ENCODE measurements at places on chromosomes 3 and 15.

GRCh38 chr3:152282813-152283212 is 14.1 kb downstream of the MBNL1 start:
- no peak for DNase-seq

DNA sequence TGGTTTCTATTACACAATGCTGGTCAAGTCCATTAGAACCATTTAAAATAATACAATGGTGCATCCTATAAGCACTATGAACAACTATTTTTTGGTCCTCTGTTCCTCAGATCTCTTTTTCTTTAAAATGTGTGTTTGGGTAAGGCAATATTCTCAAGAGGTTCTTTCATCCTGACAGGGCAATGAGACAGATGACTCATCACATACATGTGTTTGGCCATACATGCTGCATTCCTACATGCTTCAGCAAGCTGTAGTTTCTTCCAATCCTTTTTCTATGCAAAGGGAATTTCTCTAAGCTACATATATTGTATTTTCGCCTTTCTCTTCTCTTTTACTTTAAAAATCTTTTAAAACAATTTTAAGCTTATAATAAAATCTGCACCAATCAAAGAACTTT is 52.7 kb downstream of the OTOL1 start:
- DNase-seq: no peak

GRCh38 chr15:41936155-41936554 is 36.2 kb downstream of the EHD4 start:
- DNase-seq: no peak

DNA sequence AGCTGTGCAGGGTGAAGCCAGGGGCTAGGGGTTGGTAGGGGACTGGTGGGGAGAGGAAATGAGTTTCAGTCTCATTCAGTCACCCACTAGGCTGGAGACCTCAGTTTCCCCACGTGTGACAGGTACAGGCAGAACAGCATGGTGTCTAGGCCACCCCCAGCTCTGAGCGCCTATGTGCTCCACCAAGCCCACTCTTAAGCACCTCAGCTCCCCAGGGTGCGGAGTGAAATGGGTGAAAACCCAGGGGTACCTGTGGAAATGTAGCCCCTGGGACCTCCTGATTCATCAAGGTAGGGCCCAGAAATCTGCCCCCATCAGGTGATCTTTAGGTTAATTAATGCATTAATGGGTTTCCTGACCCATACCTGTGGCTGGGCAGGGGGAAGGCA is 3.7 kb downstream of the ATP2B2 start:
- no peak for DNase-seq

- DNase-seq: no peak
Observed at GRCh38 chr3:118628704-118629341, 405.8 kb downstream of the IGSF11 start.

- no peak for DNase-seq
Observed at GRCh38 chr3:30602946-30603345, 3.5 kb upstream of the TGFBR2 start.

GRCh38 chr3:69675786-69676530 is 63.3 kb upstream of the MITF start:
- DNase-seq: no peak

DNA sequence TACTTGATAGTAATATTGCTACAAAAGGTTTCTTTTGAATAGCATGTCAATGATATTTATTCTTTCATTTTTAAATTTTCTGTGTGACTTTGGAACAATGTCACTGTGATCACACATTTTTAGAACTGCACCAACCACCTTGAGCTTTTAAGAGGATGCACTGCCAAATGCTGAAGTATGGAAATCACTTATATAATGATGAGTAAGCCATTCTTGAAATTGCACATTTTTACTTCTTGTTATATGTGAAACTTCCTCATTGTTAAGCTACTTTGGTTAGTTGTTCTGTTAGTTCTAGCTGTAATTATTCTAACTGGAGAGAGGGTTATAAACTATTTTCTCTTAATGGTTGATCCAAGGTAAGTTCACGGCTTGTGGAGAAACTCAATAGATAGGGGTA is 547.5 kb downstream of the ZIC1 start:
- no peak for DNase-seq

DNA sequence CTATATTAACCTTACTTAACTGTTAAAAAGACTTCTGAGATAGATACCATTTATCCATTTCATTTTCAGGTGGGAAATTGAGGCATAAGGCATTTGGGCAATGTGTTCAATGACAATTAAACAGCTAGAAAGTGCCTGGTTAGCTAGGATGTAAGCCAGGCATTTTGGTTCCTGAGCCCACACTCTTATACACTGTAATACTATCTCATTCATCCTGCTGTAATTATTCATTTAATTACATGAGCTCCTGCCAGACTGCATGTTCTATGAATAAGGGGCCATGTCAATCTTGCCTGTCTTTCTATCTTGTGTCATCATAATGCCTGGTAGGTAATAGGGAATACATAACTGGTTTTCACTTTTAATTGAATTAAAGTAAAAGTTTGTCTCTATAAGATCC is 74.0 kb downstream of the RBMS3 start:
- no peak for DNase-seq

GRCh38 chr3:4309491-4310128 is 6.4 kb downstream of the SETMAR start:
- DNase-seq: no peak

- no peak for DNase-seq
Observed at GRCh38 chr3:43747641-43748040, 56.9 kb downstream of the ABHD5 start.

- no peak for DNase-seq
Observed at GRCh38 chr3:30752970-30753369, 141.5 kb downstream of the GADL1 start.

DNA sequence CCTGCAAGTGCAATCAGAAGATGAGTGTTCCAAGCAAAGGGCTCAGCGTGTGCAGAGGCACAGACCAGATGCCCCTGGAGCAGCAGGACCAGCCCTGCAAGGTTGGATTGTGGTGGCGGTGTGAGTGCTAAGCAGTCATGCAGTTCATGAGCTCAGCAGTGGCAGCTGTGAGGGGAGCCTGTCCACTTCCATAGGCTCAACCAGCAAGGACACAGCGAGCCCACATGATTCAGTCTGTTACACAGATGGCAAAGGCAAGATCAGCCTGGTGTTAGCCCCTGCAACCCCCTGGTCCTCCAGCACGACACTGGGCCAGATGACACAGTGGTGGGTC is 95.9 kb upstream of the PRR23E start:
- no peak for DNase-seq

- peak; percentile 29 for DNase-seq
Observed at GRCh38 chr3:3799173-3800079, at the start of gene LRRN1. Gene LRRN1 (plus strand): TSS chr3:3799431. CDS start chr3:3844642, 45,211 bp downstream.

DNA sequence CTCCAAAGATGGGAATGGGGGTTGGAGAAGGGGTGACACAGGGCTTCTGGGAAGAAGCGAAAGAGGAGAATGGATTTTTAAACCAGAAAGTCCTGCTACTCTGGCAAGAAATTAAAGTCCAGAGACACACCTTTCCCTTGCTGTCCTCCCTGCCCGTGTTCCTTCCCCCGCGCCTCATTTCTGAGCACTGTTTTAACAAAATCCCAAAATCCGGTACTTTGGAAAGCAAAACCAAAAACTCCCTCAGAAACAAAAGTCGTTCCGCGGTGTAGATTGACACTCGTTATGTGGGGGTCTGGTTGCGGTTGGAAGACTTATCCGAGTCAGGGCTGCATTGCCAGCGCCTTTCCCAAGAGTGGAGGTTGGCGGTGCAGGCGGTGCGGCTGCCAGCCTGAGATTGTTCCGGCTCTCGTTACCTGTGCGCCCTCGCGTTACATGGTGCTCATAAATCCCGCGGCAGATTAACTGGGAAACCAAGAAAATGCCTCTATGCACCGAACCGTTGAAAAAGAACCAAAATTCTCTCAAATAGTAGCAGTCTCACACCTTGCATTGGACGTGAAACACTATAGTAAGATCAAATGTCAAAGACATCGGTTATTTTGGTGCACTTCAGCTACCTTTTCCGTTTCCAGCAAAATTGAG is 217.7 kb downstream of the MEIS2 start:
- DNase-seq: no peak

DNA sequence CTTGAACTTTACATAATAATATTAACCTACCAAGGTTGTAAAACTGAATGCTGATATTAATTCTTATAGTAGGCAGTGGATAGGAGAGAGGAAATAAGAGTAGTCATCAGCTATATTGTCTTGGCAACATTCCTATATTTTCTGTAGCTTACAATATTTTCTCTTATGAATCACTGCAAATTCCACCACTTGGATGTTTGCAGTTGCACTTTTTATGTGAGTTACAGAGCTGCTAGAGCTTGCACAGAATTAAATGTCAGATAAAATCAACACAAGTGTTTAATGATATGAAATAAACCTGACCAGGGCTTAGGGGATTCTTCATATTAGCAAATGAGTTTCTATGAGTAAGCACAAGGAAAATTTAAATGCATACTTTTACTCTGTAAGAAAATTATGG is 1710.1 kb downstream of the SI start:
- DNase-seq: no peak

DNA sequence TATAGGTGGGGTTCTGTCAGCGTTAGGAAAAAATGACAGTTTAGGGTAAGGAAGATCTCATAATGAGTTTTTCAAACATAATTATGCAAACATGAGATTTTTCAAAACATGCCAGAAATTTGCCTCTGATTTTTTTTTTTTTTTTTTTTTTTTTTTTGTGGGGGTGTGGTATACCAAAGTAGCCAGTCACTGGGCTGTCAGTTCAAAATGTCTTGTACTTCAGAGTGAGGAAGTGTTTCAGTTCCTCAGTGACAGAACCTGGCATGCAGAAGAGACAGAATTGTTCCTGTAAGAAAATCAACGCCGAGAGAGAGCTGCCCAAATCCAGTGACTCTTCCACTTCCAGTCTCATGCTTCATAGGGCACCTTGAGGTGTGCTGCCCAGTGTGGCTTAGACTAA is 9.7 kb downstream of the NCBP2 start:
- DNase-seq: no peak

DNA sequence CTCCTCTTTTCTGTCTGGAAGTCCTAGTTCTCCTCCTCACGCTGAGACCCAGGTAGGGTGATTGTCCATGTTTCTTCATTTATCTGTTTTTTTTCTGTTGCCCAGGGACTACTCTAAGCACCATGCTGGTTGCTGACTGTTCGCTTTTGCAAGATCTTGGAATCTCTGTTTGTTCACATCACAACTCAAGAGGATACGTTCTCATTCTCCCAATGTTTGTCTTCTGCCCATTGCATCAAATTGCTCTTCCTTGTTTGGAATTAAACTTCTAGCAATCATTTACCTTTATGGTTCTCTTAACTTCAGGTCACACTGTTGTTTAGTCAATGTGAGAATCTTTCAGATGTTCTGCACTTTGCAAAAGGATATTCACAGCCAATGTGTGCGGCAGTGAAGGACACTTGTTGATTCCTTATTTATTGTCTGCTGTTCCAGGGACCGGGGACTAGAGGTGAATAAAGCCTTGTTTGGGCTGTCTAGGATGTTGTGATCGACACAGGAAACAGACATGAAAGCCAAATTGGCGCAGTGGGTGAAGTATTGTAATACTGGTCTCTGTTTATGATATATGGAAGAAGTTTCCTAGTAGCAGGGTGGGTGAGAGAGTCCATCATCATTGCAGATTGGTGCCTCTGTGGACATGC is 24.5 kb downstream of the LPP start:
- no peak for DNase-seq

DNA sequence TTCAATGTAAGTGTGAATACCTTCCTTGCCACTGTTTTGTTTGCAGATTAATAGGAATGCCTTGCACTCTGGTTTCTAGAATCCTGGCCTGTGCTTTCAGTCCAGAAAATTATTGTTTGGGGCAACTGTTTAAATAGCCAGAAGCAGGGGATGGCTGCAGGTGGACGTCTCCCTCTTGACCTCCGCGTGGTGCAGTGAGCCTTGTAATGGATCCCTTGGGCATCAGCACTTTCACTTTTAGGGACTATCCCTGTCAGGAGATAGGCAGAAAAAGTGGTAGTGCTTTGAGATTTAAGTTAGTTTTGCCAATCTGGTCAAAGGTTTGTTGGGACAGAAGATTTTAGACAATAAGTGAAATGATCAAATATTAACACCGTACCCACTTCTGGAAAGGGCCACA is 178.6 kb upstream of the BHLHE40 start:
- DNase-seq: no peak

GRCh38 chr3:5568451-5568850 is 380.9 kb downstream of the EDEM1 start:
- no peak for DNase-seq

GRCh38 chr3:37855363-37855970 is 6.2 kb upstream of the CTDSPL start:
- peak; percentile 56 for DNase-seq

GRCh38 chr3:195701042-195701915 is 19.5 kb upstream of the MUC20 start:
- DNase-seq: no peak

- no peak for DNase-seq
Observed at GRCh38 chr3:58366699-58367098, 34.0 kb downstream of the PXK start.

DNA sequence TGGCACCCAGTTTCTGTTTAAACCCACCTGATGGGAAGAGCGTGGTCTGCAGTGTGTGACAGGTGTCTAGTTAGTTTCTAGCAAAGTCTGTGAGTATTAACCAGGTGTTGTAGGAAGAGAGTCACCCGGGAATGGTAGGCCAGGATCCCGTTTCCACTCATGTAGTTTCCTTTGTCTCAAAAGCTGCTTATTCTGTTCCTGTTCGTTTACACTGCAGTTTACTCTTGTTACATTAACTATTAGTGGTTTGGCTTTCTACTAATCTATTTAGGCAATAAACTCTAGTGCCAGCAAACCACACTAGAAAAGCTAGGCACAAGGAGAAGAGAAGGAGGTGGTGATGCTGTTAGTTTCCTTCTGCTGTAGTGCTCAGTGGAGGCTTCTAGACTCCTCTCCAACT is 32.7 kb downstream of the WDR76 start:
- no peak for DNase-seq

DNA sequence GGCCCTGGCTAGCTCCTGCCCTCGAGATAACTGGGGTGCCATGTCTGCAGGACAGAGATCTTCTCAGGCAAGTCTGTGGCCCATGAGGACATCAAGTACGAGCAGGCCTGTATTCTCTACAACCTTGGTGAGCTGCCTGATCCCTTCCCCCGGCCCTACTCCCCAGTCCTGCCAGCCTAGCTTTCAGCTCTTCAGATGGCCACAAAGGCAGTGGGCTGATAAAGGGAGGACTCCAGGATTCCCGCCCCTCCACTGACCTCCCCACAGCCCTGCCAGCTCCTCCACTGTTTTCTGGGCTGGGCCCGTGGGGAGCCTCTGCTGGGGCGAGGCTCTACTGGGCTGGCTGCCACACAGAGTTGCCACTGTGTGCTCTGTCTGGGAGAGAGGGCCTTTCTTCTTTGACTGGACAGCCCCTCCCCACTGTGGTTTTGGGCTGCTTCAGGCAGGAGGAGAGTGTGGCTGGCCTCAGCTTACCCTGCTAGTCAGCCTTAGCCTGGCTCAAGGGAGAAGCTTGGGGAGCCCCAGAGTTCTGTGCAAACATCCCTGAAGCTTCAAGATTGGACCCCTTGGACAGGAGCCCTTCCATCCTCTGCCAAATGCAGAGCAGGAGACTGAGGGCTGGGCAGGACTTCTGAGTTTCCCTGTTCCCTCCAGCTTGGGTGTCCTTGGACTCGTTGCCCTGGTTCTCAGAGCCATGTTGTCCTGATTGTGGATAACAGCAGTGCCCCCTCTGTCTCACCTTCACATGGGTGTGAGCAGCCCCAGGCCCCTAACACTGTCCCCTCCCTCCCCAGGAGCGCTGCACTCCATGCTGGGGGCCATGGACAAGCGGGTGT is 24.4 kb downstream of the PTPN23 start:
- DNase-seq: no peak

- no peak for DNase-seq
Observed at GRCh38 chr15:29917600-29918597, 95.6 kb upstream of the TJP1 start.

- DNase-seq: no peak
Observed at GRCh38 chr15:56839641-56840040, 78.8 kb upstream of the TCF12 start.

- DNase-seq: no peak
Observed at GRCh38 chr3:11254876-11255275, 17.3 kb upstream of the ATG7 start.

Data from stimulated activated CD4-positive, alpha-beta T cell treated with anti-CD3 and anti-CD28 coated beads, Interleukin-15, amount 100 ng/mL, for 48 hours (primary cell).